ENCODE measurements at places on chromosomes 6 and 20.

GRCh38 chr6:225907-226306 lies 66.4 kb upstream of the DUSP22 start:
- no peak for DNase-seq

- peak; percentile 22 for DNase-seq
These were observed 38.6 kb downstream of the PREP start for GRCh38 chr6:105364243-105364642.

GRCh38 chr6:154478701-154479060 lies 31.8 kb downstream of the CNKSR3 start:
- no peak for DNase-seq

DNA sequence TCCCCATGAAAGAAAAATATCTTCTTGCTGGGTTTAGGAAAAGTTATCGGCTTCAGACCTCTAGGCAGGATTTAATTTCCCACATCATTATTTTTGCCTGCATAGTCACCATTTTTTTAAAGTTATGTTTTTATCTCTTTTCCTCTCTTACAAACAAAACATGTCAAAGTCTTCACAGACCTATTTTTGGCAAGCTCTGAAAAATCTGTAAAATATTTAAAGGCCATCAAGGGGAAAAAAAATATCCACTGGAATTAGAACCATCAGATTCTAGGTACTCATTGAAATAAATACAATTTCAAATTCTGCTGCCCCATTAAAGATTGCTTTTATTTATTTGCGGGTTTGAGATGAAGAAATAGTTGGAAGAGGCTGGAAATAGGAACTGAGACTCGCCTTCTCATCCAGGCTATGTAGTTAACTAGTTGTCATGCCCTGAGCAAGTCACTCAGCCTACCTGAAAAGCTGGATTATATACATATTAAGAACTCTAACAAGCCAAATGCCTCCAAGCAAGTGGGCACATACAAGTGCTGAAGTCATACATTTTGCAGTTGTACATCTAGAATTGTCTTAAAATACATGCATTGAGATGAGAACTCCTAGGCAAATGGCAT lies 101.7 kb upstream of the SASH1 start:
- DNase-seq = no peak

DNA sequence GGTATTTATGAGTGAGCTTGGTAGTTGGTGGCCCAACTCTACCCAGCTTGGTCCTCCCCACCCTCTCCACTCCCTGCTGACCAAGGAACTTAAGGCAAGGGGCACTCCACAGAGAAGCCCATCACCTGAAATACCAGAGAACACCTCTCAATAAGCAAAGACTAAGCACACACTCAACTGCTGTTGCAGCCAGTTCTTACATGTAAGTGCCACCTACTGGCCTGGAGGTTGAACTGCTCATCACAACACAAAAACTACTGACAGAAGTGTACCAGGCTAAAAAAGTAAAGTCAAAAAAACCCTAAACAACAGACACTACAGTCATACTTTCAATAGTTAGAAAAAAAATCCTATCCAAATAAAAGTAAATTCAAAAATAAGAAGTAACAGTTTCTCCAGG lies 146.2 kb downstream of the FAM83B start:
- DNase-seq = no peak
